ENCODE measurements at places on chromosomes 2 and 18.

DNA sequence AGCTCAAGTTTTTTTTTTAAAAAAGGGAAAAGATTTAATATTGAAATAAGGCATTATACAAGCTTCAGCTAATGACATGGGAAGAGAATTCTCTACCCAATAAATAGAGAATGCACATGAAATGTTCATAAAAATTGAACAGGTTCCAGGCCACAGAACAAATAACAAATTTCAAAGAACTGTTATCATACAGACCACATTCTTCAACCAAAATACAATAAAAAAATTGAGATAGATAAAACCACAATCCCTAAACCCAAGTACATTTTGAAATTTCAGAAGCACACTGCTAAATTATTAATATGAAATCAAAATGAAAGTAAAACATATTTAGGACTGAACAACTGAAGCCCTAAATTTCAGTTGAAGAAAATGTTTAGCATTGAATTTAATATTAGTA is 89.6 kb downstream of the BCL2 start:
- no peak for DNase-seq

DNA sequence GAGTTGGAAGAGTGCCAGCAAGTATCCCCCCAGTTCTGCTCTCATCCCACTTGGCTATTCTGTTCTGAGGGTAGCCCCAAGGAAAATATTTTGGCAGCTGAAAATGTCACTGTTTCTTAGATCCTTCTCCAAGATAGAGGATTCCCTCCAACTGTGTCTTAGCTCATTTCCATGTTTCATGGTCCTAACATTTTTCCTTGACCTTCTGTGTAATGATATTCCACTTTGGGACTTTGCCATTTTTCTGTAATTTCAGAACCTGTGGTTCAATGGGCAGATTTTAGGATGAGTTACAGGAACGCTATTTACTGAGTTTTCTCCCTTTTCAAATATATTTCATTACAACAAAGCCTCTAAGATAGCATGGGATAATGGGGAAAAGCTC is 34.7 kb downstream of the NHEJ1 start:
- DNase-seq, result no peak

DNA sequence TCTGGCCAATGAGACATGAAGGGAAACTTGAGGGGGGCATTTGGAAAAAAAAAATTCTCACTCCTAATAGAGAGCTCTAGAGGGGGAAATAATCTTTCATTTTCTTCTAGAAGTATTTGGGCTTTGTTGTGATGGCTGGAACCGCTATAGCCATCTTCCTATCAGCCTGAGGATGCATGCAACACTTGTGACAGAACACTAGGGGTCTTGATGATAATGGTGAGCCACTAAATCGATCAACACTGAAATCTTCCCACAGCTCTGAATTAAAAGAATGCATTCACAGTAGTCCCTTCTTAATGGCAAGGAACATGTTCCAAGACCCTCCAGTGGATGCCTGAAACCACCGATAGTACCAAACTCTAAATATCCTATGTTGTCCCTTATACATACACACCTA is 325.3 kb downstream of the LNPK start:
- no peak for DNase-seq

DNA sequence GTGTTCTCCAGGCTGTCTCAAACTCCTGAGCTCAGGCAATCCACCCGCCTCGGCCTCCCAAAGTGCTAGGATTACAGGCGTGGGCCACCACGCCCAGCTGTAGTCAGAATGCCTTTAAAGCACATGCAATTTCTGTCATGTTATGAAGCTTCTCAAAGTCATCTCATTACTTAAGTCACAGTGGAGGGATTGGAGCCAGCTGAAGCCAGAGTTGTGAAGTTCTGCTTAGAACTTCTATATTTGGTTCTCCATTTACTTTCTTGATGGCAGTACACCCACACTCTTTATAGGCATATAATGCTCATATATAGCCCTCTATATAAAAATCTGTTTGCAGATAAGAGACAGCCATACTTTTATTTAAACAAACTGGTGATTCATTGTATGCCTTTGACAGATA is 68.8 kb upstream of the CWC22 start:
- no peak for DNase-seq
